Activated CD4-positive, alpha-beta T cell treated with anti-CD3 and anti-CD28 coated beads, Interleukin-2, amount 10 ng/mL, durations not matched to agents 24 days and 14 days (primary cell): ENCODE measurements at places on chromosomes 7 and 10. TPM values are rescaled to one million over a fixed set of nuclear protein-coding genes. Genes with fewer than 3 reads are reported as not detected.

Gene CALD1
- total RNA-seq = 7.2 and 8.2 TPM in 2 replicates

Gene IDI2
- not detected in 2 replicates for total RNA-seq

Gene STK31
- total RNA-seq = 0.17 TPM in 1 of 2 replicates, not detected in the other

Gene FRMD4A
- total RNA-seq = 0.45 and 0.98 TPM in 2 replicates

Gene R3HCC1L
- 17.6 and 19.3 TPM in 2 replicates for total RNA-seq

Gene AKR1C2
- total RNA-seq = not detected in 2 replicates

Gene XRCC2
- 26.2 and 28.5 TPM in 2 replicates for total RNA-seq

Gene OR2A1
- not detected in 2 replicates for total RNA-seq

Gene CYP26C1
- total RNA-seq = 0.07 and 0.12 TPM in 2 replicates

Gene ELN
- not detected in 2 replicates for total RNA-seq

Gene ELAPOR2
- 1.9 and 2.1 TPM in 2 replicates for total RNA-seq

Gene ALOX5
- total RNA-seq = 1.0 and 2.4 TPM in 2 replicates

Gene TSPAN14
- total RNA-seq = 57.8 and 61.7 TPM in 2 replicates

- DNase-seq = no peak
These were observed 116.7 kb downstream of the CYP26A1 start for GRCh38 chr10:93190372-93190771.

DNA sequence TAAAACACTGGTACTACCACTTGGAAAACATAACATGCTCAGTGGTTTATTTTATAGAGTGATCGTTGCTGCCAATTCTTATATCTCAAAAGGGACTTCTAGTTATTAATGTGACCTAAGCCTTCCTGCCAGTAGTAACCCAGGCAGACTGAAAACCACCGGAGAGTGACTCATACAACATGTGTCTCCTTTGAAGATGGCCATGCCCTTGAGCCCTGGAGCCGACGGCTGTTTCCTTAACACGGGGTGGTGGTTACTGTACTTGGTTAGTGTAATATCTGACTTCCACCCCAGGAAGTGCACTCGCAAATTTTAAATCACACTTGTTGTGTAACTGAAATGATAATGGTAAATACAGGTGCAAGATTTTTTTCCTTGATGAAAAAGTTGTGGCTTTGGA, 30.5 kb downstream of the JAKMIP3 start:
- DNase-seq = peak; percentile 68

GRCh38 chr10:30285970-30286369, 63.1 kb downstream of the MTPAP start:
- no peak for DNase-seq

DNA sequence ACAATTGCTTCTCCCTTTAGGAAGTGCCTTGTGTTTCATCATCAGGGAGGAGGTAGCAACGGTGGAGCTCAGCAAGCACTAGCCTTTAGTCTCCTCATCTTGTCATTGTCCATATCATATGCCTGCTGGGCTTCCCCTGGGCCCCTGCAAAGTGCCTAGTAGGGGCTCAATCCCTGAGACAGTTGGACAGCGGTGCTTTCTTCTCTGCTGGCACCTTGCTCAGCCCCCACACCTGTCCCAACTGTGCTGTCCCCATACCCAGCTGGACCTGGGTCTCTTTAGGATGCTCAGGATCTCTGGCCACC, 5.5 kb downstream of the SMARCD3 start:
- DNase-seq = no peak

GRCh38 chr10:29949411-29950011, 109.9 kb downstream of the JCAD start:
- no peak for DNase-seq

DNA sequence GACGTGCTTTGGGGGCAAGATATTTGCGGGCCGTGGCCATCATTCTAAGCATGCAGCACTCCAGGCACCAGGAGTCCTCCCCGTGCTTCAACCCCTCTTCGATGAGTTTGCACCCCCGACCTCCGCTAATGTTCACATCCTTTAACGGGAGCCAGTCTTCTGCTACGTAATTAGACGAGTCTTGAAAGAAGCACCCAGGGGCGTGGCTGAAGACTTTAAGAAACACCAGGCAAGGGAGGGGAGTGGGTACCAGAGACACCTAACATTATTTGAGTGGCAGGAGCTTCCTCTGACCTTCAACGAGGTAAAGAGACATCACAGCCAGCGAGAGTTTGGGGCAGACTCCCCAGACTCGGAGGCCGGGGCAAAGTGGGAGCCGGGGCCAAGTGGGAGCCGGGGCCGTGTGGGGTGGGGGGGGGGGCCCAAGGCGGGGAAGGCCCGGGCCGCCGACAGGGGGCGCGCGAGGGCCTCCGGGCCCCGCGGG, 31.1 kb upstream of the TOMM7 start:
- DNase-seq = no peak

DNA sequence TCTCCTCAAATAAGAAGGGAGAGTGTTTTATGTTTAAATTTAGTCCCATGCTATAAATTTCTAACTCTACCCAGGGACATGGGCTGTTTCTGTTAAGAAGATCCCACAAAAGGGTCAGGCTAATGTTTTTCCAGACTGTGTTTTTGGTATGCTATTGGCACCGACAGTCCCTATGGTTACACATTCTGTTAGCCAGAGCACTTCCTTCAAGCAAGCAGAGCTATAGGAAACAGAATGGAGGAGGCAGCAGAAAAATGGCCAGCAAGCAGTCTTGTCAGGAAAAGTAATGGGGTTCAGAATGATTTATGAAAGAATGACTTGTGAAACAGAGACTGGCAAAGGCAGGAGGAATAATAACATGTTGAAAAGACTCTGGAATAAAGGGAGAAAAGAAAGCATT, 44.8 kb upstream of the PHYHIPL start:
- no peak for DNase-seq

GRCh38 chr10:129961157-129961701, 2.8 kb downstream of the EBF3 start:
- no peak for DNase-seq

DNA sequence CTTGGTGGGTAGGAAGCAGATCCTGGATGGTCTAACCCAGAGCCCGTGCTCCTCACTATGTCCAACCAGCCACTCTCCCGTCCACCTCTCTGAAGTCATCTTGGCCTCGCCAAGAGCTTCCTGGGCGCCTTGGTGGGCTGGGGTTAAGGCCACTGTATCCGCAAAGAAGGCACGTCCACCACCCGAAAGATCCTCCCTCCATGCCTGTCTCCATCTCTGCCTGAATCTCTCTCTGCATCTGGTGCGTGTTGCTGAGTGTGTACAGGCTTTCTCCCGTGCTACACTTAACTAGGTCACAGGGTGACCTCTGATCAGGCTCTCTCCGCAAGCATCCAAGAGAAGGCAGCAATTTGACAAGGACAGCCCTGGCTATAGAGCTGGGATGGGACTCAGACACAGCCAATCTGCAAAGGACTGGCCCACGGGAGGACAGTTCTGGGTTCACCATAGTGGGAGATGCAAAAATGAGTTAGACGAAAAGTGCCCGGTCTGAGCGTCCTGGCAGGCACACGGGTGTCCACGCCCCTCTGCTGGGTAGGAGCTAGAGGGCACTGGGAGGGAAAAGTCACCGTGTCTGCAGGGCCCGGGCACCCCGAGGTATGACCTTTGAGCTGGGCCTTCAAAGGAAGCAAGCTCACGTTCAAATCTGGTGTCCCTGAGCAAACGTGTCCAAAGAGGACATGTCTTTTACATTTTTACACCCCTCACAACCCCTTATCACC, 9.4 kb upstream of the RFC2 start:
- DNase-seq = no peak

- DNase-seq = no peak
These were observed 13.6 kb downstream of the PNLIPRP2 start for GRCh38 chr10:116634126-116634975.

- no peak for DNase-seq
These were observed 284.1 kb upstream of the CSTF2T start for GRCh38 chr10:51983481-51983880.
